ENCODE measurements at places on chromosomes 12 and 14. TPM values are rescaled to one million over a fixed set of nuclear protein-coding genes. Genes with fewer than 3 reads are reported as not detected.

KRT2 gene
- total RNA-seq, result not detected

DNA sequence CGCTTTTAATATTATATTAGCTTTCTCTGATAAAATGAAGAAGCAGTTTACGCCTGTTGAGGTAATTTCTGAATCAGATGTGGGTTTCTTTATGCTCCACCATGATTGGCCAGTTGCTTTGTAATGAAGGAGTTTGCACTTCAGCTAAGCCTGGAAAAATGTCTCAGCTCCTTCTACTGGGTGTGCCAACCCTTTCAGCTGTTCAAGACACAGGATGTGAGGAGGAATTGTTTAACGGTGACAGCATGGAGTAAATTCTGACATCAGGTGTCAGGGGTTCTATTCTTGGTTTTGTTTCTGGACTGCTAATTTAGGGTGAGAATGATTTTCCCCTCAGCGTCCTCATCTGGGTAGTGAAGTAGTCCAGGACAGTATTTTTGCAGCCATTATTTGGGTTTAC, 43.5 kb downstream of the FLRT2 start:
- peaks cover 14% of the 10 kb centered on the region for H3K4me1 ChIP-seq
- peaks cover 14% of the 10 kb centered on the region for H3K36me3 ChIP-seq
- no peak overlapping the region for H3K4me3 ChIP-seq
- no peak overlapping the region for H3K27ac ChIP-seq

GRCh38 chr12:119014368-119014767, 33.0 kb downstream of the SRRM4 start:
- H3K36me3 ChIP-seq, result no peaks in the 10 kb centered on the region
- no peak overlapping the region for H3K27ac ChIP-seq
- H3K27me3 ChIP-seq, result peaks cover 26% of the 10 kb centered on the region
- H3K4me3 ChIP-seq, result no peak overlapping the region

GRCh38 chr14:101878211-101878821, 86.1 kb upstream of the DYNC1H1 start:
- DNase-seq, result no peak
- H3K4me3 ChIP-seq, result no peak overlapping the region
- no peak overlapping the region for H3K27ac ChIP-seq
- H3K4me1 ChIP-seq, result peaks cover 29% of the 10 kb centered on the region
- H3K27me3 ChIP-seq, result no peaks in the 10 kb centered on the region

- no peak for DNase-seq
- no peak overlapping the region for H3K27ac ChIP-seq
- no peaks in the 10 kb centered on the region for H3K27me3 ChIP-seq
- no peaks in the 10 kb centered on the region for H3K4me1 ChIP-seq
- H3K36me3 ChIP-seq, result peaks cover 22% of the 10 kb centered on the region
- no peak overlapping the region for H3K4me3 ChIP-seq
Observed at GRCh38 chr14:102481791-102482238, 27.8 kb downstream of the ANKRD9 start.

GRCh38 chr12:128111951-128112350, 155.0 kb upstream of the TMEM132C start:
- no peaks in the 10 kb centered on the region for H3K36me3 ChIP-seq
- no peak for DNase-seq
- no peak overlapping the region for H3K27ac ChIP-seq
- H3K4me3 ChIP-seq, result no peak overlapping the region
- peaks cover 16% of the 10 kb centered on the region for H3K4me1 ChIP-seq

GRCh38 chr12:106386813-106387535, 29.4 kb downstream of the POLR3B start:
- no peaks in the 10 kb centered on the region for H3K27me3 ChIP-seq
- no peak overlapping the region for H3K27ac ChIP-seq
- no peaks in the 10 kb centered on the region for H3K4me1 ChIP-seq
- H3K4me3 ChIP-seq, result no peak overlapping the region
- DNase-seq, result no peak
- H3K36me3 ChIP-seq, result peaks cover 22% of the 10 kb centered on the region

All from type B pancreatic cell (in vitro differentiated cells).